ENCODE measurements at places on chromosomes 4 and X. TPM values are rescaled to one million over a fixed set of nuclear protein-coding genes. Genes with fewer than 3 reads are reported as not detected.

Gene WDR17
- 4.2 TPM for total RNA-seq

Gene GLRA3
- total RNA-seq, result not detected

DNA sequence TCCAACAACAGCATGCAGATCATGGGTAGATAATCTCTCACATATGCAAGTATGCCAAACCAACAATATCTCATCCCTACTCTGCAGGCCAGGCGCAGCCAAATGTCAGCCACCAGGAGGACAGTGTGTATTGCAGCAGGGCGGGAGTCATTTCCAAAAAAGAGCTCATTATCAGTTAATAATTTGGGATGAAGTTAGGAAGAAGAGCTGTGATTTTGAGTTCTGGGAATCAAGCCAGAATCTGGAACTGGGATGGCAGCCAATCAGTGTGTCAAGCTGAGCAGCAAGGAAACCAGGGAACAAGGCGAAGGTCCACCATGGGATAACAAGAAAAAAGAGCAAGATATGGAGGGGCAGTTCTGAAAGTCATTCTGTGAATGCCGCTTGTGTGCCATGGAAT lies 88.2 kb upstream of the CAMK2D start:
- no peak for DNase-seq

- DNase-seq, result no peak
Observed at GRCh38 chrX:70720721-70721120, 187.8 kb downstream of the TEX11 start.

- no peak for DNase-seq
Observed at GRCh38 chrX:83510510-83511062, 2.5 kb downstream of the POU3F4 start.

DNA sequence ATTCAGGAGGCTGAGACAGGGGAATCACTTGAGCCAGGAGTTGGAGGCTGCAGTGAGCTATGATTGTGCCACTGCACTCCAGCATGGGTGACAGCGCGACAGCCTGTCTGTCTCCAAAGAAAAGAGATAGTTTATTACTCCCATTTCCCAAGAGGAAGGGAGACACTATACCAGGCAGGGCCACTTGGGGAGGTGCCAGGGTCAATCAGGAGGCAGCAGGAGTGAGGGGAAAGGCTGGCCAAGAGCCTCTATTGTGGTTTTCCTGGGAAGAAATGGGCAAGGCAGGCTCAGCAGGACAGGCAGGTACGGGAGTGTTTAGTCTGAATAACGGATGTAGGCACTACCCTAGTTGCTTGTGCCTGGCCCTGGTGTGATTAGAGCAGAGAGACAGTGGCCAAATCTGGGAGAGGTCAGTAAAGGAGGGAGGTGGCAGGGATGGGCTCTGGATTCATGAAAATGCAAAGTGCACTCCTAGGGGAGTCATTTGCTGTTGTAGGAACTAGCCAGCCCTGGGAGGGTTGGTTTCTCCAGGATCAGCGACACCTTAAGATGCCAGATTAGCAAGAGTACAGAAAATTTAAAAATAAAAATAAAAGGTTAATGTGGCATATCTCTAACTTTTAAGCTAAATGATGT lies 20.2 kb upstream of the CDKN2AIP start:
- DNase-seq, result no peak

DNA sequence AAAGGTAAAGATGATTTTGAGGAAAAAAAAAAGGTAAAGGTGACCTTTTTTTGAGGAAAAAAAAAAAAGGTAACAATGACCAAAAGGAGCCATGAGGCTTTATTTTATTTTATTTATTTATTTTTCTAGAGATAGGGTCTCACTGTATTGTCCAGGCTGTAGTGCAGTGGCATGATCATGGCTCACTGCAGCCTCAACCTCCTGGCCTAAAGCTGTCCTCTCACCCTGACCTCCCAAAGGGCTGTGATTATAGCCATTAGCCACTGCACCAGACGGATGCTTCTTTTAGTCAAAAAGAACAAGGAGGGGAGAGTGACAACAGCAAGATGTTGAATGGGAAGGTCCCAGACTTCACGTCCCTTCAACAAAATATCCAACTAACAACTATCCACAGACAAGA lies 30.4 kb downstream of the LRIT3 start:
- DNase-seq, result no peak
